ENCODE measurements at places on chromosomes 13 and 19.
A peak's percentile ranks its signal among the peaks of the same experiment; 100 is the strongest.

DNA sequence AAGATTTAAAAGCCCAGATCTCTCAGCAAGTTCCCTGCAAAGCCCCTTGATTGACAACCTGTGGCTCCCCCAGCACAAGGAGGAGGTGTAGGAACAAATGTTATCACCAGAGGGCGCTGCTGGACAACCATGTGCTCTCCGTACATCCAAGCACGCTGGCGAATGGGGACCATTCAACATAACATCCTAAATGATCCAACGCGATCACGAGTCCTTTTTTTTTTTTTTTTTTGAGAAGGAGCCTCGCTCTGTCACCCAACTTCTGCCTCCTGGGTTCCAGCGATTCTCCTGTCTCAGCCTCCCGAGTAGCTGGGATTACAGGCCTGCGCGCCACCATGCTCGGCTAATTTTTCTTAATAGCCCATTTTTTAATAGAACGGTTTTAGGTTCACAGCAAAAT is 52.0 kb downstream of the NWD1 start:
- peak; percentile 38 for DNase-seq

DNA sequence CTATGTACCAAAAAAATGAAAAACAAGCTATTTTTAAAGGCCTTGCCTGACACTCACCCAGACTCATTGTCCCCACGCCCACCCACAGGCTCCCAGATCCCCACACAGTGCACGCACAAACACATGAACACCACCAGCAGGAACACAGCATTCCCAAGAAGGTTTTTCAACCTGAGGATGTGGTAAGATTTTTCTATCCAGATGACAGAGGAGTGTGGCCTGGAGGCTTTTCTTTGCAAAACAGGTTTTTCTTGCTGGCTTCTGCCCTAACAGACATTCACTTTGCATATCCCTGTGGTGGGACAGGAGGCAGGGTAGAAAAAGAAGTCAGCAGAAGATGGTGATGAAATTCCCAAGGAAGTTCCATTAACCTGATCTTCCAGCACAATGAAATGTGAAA is 97.8 kb downstream of the KLF12 start:
- no peak for DNase-seq

GRCh38 chr13:51065372-51066090 is 45.5 kb downstream of the C13orf42 start:
- DNase-seq, result no peak

GRCh38 chr19:7901337-7901736 is 2.3 kb upstream of the MAP2K7 start:
- DNase-seq, result no peak

DNA sequence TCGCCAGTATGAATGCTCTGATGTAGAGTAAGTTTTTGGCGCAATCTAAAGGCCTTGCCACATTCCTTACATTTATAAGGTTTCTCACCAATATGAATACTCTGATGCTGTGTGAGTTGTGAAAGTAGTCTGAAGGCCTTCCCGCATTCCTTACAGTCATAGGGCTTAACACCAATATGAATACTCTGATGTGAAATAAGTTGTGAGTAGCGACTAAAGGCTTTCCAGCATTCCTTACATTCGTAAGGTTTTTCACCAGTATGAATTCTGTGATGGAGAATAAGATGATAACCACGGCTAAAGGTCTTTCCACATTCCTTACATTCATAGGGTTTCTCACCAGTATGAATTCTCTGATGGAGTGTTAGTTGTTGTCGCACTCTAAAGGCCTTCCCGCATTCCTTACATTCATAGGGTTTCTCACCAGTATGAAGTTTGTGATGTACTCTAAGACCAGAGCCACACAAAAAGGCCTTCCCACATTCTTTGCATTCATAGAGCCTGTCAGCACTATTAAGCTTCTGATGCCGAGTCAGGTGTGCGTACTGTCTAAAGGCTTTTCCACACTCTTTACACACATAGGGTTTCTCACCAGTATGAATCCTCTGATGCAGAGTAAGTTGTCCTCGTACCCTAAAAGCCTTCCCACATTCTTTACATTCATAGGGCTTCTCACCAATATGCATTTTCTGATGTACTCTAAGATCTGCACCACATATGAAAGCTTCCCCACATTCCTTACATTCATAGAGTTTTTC is 14.1 kb upstream of the ZFP14 start:
- no peak for DNase-seq

GRCh38 chr13:98939660-98940191 is 38.1 kb downstream of the DOCK9 start:
- DNase-seq, result no peak

DNA sequence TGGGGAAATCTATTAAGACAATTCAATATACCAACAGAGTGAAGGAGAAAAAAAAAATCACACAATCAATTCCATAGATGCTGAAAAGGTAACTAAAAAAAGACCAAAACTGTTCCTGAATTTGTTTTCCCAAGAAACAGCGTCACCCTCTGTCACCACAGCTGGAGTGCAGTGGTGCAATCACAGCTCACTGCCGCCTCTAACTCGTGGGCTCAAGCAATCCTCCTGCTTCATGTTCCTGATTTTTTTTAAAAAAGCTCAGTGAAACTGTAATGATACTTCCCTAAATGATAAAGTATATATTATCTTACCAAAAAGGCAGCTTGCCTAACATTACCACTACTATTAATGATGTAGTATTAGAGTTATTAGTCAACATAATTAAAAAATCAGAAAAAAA is 19.6 kb upstream of the ZFP14 start:
- no peak for DNase-seq

DNA sequence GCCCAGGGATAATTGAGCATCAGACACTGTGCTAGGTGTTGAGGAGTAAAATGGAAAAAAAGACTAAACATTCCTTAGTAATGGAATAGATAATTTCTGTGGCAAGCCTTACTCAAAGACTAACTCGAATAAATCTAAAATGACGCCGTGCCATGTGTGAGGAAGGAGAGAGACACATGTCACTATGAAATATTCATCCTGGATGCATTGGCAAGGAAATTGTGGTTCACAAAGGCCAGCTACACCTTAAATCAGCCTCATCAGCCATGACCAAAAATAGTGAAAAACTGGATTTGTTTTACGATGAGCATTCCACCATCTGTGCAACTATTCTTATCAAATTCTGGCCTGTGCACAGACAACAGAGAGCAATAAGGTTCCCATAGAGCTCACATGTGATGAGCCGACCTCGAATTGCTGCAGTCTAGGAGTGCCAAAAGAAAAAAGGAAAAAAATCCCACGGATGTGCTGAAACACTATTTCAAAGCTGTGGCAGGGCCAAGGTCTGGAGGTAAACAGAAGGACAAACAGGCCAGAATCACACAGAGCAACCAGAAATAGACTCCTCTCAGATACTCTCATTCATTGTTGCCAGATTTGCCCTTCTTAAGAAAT is 505.7 kb downstream of the EFNB2 start:
- no peak for DNase-seq

GRCh38 chr19:47391510-47392223 is 27.7 kb downstream of the MEIS3 start:
- DNase-seq, result peak; percentile 36

DNA sequence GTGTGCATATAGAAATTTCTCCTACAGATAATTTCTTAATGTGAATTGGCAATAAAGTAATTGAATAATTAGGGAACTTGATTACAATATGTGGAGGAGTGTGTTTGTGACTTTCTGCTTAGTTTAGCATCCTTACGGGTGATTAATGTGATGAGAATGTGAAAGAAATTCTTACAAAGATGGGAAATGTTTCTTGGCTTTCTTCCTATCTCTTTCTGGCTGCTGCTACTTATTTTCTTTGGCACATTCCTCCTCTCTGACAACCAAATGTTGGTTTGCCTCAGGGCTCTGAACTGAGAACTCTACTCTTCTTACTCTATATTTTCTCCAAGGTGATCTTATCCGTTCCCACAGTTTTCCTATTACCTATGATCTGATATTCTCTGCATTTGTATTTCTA is 300.1 kb downstream of the TBC1D4 start:
- DNase-seq, result no peak

GRCh38 chr13:42580644-42581043 is 6.7 kb downstream of the TNFSF11 start:
- DNase-seq, result no peak

GRCh38 chr13:50941146-50941545 is 31.6 kb downstream of the RNASEH2B start:
- no peak for DNase-seq

GRCh38 chr19:49727217-49728030 is 35.7 kb downstream of the TSKS start:
- no peak for DNase-seq

GRCh38 chr19:17245535-17245984 is at the start of gene NR2F6:
Gene NR2F6, minus strand, starts transcription at chr19:17245919. Its CDS starts 699 bp downstream, at chr19:17245220.
- no peak for DNase-seq

DNA sequence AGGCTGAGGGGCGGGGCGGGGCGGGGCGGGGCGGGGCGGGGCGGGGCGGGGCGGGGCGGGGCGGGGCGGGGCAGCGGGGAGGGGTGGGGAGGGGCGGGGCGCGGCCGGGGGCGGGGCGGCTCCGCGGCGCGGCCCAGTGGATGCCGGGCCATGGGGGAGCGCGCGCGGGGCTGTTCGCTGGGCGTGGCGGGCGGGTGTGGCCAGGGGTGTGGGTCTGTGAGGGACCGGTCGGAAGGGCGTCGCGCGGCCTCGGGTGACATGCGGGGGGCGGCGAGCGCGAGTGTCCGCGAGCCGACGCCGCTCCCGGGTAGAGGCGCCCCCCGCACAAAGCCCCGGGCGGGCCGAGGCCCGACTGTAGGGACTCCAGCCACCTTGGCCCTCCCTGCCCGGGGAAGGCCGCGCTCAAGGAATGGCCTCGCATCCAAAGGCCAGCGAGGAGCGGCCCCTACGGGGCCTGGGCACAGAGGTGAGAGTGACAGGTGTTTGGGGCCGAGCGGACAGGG is at the start of gene ZFP28:
Gene ZFP28 (plus strand): TSS at position 188 of the 503 bp plus-strand sequence. CDS start 71 bp downstream, at position 259.
- no peak for DNase-seq

- DNase-seq, result no peak
Measured at GRCh38 chr19:15815306-15815705, at the start of gene OR10H1. Gene OR10H1, minus strand, starts transcription at chr19:15815664. Its CDS starts 7,627 bp downstream, at chr19:15808037.

DNA sequence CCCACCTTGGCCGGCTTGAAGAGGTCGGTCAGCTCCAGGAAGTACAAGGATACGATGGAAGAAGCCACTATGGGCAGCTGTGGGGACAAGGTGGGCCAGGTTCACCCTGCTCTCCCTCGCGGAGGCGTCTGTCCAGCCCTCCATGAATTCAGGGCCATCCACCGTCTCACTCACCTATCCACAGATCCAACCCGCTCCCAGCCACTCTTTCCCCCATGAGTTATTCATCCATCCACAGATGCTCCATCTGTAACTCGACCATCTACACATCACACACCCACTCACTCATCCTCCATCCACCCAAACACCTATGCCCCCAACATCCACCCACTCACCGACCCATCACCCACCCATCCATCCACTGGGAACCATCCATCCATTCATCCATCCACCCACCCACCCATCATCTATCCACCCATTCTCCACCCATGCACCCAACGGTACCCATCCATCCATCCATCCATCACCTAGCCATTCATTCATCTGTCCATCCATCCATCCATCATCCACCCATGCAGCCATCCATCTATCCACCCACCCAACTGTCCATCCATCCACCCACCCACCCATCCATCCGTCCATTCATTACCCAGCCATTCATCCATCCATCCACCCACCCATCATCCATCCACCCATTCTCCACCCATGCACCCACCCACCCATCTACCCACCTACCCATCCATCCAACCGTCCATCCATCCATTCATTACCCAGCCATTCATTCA is 5.8 kb downstream of the PLPPR3 start:
- no peak for DNase-seq

- no peak for DNase-seq
Measured at GRCh38 chr13:27975564-27976361, 6.6 kb upstream of the CDX2 start.

GRCh38 chr19:32404933-32405430 is 588 bp upstream of the DPY19L3 start:
- no peak for DNase-seq

- no peak for DNase-seq
Measured at GRCh38 chr13:24261566-24261965, 47.8 kb upstream of the C1QTNF9 start.

Measured in Panc1 (cell line).